ENCODE measurements at places on chromosomes 6 and 20.

GRCh38 chr6:99498421-99498820, 16.8 kb downstream of the USP45 start:
- DNase-seq: no peak

DNA sequence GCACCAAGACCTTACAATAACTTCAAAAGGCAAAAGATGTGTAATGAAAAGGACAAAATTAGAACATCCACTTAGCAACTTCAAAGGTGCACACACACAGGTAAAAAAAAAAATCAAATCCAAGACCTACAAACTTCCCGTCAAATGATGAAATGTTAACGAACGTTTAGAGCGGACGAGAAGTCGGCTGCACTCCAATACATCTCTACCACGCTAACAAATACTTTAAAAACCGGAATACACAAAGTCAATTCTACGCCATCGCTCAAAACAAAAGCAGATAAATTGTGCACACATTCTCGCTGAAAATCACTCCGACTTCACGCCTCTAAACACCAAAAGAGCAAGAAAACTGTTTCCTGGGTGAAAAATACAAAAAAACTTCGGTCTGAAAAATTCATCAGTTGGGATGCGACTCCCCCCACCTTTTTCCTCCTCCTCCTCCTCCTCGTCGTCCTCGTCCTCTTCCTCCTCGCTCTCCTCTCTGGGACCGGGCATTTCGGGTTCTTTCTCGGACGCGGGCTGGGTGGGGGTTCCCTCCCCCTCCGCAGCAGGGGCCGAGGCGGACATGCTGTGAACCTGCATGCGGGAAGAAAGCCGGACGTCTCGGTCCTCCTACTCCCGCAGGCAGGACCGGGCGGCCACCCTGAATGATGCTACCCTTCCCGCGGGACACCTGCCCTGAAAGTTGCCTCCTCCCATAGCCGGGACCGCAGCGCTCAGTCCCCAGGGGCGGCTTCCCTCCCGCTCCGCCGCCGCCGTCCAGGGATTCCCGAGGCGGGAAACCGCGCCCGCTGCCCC, 712 bp downstream of the DEK start:
- DNase-seq: no peak

DNA sequence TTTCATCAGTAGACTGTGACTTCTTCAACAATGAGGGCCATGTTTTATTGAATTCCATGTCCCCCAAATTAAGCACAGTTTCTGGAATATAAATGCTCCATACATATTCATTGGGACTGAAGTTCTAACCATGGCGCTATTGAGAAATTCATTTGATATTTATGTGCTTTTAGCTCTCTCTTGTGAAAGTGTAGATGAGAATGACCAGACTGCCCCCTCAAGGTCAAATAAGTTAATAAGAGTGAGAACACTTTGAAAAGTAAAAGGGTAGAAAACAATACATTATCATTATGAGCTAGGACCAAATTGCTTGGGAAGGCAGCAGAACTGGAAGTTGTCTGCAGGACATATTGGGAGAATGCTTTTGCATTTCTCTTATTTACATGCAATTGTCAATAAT, 597.9 kb downstream of the EPM2A start:
- DNase-seq: no peak

DNA sequence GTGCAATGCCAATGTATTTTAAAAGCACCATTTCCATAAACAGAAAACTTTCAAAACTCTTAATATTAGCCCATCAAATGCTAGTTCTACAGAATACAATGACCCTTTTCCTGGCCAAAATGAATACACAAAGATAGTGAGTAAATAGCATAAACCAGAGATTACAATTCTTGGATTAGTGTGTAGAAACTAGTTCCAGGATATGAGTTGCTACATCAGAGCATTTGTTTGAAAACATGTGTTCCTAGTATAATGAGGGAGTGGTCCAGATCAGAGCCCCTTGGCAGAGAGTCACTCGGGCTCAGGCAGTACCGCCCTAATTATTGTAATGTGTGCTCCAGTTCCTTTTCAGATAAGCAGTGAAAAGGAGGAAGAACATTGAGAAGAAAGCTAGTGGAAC, 63.7 kb upstream of the COL21A1 start:
- no peak for DNase-seq

- no peak for DNase-seq
Measured at GRCh38 chr20:17590245-17590644, 20.4 kb downstream of the DSTN start.

DNA sequence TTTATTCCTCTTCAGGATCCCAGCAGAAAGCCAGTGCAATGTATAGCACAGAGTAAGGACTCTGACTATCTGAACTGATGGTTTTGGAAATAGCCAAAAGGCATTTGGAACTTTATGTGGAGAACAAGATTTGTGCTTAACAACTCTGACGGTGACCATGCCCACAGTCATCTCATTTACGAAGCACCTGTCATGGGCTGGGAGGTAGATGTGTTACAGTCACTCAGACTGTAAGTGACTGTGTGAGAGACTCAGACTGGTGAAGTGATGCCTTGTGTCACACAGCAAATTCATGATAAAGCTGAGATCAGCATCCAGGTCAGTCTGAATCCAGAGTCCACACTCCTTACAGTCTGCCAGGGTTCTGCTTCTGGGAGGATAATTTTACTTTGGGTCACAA, 23.9 kb upstream of the FAM83C start:
- DNase-seq: no peak

DNA sequence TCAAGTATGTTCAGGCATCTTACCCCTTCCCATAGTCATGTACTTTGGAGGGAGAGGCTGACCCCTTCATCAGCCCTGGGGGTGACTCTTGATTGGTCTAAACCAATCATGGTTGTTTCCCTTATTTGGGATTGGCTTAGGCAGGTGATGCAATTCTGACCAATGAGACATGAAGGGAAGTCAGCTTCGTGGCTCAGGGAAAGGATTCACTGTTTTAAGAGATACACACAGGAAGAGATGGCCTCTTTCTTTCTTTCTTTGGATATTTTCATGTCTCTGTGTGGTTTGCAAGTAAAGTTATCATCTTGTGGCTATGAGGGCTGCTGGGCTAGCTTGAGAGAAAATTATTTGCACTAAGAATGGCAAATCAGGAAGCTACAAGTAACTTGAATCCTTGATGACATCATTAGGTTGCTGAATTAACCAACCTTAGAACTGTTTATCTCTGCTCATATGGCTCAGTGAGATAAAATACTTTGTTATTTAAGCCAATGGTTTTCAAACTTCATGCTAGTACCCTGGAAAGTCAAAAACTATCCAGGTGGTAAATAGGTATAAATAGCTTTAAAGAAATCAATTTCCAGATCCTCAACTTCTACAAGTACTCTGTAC, 144.2 kb upstream of the CENPW start:
- no peak for DNase-seq

- no peak for DNase-seq
Measured at GRCh38 chr6:158324136-158324535, 11.9 kb downstream of the TULP4 start.

- DNase-seq: no peak
Measured at GRCh38 chr6:138129190-138129589, 22.0 kb upstream of the PERP start.

GRCh38 chr6:30062471-30063178, 1.6 kb downstream of the POLR1H start:
- DNase-seq: no peak

DNA sequence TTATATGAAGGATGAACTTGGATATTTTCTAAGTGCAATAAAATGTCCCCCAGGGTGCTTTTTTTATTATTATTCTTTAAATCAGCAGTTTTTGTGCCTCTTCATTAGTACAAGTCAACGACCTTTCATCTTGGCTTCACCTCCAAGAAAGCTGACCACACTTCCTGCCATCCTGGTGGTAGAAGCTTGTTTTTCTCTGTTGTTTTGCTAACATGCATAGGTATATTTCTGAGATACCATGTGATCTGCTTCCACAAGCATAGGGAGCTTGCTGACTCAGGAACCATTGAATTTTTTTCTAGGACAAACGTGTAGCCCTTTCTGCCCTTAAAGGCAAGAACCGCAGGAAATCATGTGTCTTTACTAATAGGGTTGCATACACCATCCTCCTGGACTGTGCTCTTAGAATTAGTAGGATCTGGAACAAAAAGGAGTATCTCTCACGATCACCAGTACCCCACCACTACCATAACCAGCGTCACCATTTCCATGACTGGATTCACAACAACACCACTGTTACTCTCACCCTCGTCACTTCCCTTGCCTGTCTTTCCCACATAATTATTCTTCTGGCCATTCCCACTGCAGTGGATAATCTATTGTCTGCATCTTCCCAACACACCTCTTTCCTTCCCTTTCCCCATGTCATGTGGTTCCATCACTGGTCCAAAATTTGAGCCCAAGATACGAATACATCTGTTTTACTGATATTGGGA, 207.1 kb downstream of the MAFB start:
- DNase-seq: no peak

GRCh38 chr20:40851051-40851450, 162.0 kb upstream of the MAFB start:
- no peak for DNase-seq

DNA sequence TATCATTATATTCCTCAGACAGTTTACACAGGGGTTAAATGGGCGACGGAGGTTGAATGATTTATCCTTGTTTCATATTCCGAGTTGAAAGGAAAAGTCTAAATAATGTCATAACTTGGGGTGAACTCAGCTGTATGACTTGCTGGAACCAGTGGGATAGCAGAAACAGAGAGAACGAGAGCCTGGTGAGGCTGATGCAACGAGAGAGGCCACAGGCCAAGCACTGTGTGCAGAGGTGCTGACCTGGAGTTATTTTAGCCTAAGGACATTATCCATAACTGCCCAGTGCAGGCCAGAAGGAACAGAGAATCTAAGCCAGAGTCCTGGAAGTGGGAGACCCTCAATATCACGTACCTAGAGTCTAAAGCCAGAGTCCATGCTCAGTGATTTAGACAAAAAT, 394.9 kb downstream of the MAFB start:
- DNase-seq: no peak

- DNase-seq: no peak
Measured at GRCh38 chr6:137801352-137802114, 65.5 kb upstream of the TNFAIP3 start.

- no peak for DNase-seq
Measured at GRCh38 chr6:6723921-6724538, 135.5 kb downstream of the LY86 start.

GRCh38 chr20:59365611-59366285, 65.3 kb downstream of the EDN3 start:
- DNase-seq: no peak

- no peak for DNase-seq
Measured at GRCh38 chr6:118161343-118161742, 254.3 kb downstream of the SLC35F1 start.

GRCh38 chr6:39426073-39426456, 103.6 kb upstream of the KCNK16 start:
- DNase-seq: no peak

DNA sequence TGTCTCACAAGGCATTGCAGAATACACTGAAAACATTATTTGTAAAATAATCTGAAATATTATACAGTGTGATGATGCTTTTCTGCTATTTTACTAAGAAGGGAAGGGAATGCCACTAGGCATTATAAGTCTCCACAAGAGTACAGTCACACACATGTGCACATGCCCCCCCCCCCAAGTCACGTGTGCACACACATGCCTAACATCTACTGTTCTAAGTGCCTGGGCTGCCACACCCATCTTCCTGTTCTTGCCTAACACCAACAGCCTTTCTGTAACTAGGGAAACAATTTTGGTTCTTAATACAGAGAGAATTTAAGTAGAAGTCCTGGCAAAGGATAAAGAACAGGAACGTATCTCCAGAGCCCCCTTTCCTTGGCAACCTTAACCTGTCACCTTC, 58.2 kb upstream of the BCLAF1 start:
- DNase-seq: no peak

DNA sequence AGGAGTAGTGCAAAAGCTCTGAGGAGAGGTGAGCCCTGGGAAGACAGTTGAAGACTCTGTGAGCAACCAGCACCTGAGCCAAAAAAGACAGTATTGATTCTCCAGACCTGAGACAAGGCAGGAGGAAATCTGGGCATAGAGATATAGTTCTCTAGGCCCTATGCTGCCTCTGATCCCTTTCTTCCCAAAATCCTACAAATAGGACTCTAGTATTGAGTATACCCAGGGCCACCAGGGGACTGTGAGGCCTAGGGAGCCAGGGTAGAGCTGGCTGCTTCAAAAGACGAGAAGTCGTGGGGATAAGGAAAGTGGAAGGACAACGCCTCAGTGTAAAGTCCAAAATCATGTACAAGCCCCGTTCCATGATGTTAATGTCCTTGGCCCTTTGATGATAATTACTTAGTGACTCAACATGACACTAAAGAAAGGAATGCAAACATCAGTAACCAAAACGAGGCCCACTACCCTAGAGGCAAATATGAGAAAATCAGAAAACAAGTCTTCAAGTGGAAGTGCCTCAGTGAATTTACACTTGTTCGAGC, 197.3 kb upstream of the PROKR2 start:
- peak; percentile 11 for DNase-seq

DNA sequence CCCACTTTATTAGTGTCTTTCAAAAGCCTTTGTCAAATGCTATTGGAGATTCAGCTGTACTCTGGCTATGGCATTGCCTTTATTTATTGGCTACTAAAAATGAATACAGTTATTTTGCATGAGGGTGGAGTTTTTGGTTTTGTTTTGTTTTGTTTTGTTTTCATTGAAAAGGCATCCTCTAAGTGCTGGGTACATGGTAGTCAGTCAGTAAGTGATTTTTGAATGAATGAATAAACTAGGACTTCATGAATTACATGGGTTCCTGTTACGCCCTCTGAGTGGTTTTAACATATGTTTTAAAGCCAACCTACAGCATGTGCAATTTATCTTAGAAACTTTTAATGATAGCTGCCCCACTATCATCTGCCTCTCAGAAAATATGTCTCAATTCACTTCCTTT, 38.9 kb upstream of the ENPP1 start:
- DNase-seq: no peak

GRCh38 chr20:24934716-24935115, 14.4 kb upstream of the CST7 start:
- no peak for DNase-seq

GRCh38 chr6:71079677-71080076, 122.8 kb upstream of the B3GAT2 start:
- DNase-seq: no peak

DNA sequence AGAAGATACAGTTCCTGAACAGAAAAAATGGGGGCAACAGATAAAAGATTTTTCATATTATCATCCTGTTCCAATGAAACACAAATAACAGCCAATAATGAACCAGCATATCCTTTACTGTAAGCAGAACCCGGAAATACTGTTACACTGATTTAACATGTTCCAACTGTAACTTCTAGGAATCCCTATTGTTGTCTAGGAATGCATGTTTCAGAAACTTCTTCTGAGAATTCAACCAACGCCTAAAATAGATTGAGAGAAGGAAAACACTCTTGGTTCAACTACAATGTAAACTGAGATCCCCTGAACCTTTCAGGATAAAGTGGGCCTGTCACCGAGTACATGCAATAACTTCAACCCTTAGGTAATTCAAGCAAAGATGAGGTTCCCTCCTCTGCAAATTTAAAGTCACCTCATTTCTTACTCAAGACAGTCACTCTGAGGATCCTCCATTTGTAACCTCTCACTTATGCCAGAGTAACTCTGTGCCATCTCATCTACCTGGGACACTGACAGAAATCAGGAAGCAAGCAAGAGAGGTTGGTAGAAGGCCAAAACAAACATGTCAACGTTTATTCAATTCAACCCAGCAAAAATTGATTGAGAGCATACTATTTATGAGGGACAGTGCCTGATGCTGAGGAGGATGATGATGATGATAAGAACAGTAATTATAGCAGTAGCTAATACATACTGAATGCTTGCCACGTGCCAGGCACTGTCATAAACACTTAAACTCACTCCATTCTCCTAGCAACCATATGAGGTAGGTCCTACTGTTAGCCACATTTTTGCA, 14.1 kb downstream of the UBE3D start:
- DNase-seq: no peak
